Lung microvascular endothelial cell (primary cell): ENCODE measurements at places on chromosomes 4 and X. TPM values are rescaled to one million over a fixed set of nuclear protein-coding genes. Genes with fewer than 3 reads are reported as not detected.

Gene CFAP99
- total RNA-seq, result not detected in 2 replicates

GRCh38 chr4:88291003-88291402, 6.6 kb upstream of the PPM1K start:
- DNase-seq, result peak; percentile 11

- DNase-seq, result peak; percentile 72
Measured at GRCh38 chrX:115539841-115540240, 21.1 kb upstream of the PLS3 start.

Gene GAGE12H
- not detected in 2 replicates for total RNA-seq

DNA sequence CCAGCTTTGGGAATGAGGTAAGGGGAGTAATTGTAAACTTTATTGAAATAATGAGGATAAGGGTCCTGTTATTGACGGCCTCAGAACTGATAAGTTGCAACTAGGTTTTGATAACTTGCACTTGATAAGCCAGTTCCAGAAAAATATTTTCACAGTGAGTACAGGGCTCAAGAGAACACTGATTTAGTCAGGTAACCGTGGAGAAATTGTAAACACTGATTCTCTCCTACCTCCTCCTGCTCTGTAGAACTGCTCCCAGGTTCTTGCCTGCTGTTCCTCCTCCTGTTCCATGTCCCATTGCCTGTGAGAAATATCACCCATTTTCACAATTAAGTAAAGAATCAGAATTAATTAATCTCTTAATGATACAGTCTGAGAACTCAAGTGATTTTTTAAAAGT, 55.0 kb upstream of the CXXC4 start:
- no peak for DNase-seq

GRCh38 chr4:151013491-151013890, 1.6 kb downstream of the LRBA start:
- DNase-seq, result no peak

Gene MTMR8
- total RNA-seq, result under 0.01 and 0.20 TPM in 2 replicates

Gene ODAM
- not detected in 2 replicates for total RNA-seq

Gene LUZP4
- not detected in 2 replicates for total RNA-seq

DNA sequence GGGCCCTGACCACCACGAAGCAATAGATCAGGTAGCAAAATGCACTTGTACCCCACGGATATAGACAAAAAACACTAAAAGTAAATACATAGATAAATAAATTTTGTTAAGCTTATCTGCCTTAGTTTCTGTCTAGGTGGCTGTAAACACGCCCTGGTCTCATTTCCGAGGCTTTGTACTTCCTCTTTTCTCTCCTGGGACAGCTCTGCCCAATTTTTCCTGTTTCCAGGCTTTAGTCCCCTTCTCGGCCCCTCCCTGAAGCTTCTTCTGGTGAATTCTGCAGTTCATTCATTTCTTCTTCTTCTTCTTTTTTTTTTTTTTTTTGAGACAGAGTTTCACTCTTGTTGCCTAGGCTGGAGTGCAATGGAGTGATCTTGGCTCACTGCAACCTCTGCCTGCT, 73.4 kb upstream of the STOX2 start:
- DNase-seq, result no peak

- peak; percentile 21 for DNase-seq
Measured at GRCh38 chr4:47209833-47210232, 178.5 kb downstream of the GABRB1 start.

Gene PLXNB3
- total RNA-seq, result 2.4 and 4.4 TPM in 2 replicates

GRCh38 chrX:46929439-46930261, 17.4 kb downstream of the JADE3 start:
- peak; percentile 9 for DNase-seq

DNA sequence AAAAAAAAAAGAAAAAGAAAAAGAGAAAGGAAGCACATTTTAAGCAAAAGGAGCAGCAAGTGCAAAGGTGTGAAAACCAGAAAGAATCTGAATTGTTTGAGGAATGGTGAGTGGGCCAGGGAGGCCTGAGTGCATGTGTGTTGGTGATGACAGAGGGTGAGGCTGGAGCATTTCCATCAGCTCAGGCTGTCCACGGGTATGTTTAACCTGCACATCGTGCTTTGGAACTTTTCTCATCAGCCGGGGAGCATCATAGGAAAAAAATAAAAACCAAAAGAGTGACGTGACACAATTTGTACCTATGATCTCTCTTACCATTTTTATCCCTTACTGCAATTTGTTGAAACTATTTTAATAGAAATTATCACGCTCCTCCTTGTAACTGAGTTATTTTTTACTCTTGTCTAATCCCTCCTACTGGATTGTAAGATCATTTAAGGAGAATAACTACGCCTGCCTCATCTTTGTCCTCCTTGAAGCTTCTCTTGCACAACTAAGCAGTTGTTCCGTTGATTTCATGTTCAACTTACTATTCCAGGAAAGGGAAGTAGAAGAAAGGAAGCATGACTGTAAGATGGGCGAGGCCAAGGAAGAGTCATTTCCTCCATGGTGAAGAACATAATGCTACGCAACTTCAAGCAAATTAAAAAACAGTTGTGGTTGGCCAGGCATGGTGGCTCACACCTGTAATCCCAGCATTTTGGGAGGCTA, 7.0 kb downstream of the PALLD start:
- DNase-seq, result no peak

Gene STARD8
- 16.8 and 33.3 TPM in 2 replicates for total RNA-seq

Gene NPY1R
- under 0.01 TPM in 1 of 2 replicates, not detected in the other for total RNA-seq

DNA sequence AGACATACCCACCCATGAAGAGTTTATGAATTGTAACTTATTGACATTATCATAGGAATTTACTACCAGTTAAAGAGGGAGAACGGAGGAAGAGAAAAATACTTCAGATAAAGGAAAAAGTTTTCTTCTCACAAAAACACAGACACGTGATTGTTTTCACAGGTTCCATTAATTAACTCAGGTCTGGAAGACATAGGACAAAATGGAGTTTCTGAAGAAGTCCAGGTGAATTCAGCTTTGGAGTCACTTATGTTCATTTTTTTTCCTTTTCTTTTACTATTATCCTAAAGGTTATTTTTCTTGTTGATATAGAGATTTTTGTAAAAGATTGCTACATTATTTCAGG, 20.5 kb downstream of the NIPAL1 start:
- DNase-seq, result no peak
